ENCODE measurements at places on chromosomes 6 and 20.

- DNase-seq, result no peak
Observed at GRCh38 chr6:100980949-100981348, 99.8 kb upstream of the ASCC3 start.

GRCh38 chr6:52598123-52598823 lies 21.4 kb upstream of the TRAM2 start:
- no peak for DNase-seq

DNA sequence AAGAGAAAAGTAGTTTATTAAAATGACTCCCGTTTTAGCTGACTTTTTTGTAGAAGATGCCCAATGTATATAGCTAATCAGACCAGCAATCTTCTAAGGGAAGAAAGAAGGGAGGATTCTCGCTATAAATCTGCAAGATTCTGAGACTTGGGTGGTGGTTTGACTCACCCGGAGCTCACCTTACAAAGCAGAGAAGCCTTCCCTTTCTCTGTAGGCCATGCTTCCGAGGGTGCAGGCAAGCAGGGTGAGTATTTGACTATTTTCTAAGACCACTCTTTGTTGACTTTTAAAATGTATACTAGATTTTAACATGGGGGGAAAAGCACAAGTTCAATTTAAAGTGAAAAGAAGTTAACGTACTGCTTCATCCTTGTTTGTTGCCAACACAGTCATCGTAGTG lies 2.7 kb downstream of the OLIG3 start:
- no peak for DNase-seq

DNA sequence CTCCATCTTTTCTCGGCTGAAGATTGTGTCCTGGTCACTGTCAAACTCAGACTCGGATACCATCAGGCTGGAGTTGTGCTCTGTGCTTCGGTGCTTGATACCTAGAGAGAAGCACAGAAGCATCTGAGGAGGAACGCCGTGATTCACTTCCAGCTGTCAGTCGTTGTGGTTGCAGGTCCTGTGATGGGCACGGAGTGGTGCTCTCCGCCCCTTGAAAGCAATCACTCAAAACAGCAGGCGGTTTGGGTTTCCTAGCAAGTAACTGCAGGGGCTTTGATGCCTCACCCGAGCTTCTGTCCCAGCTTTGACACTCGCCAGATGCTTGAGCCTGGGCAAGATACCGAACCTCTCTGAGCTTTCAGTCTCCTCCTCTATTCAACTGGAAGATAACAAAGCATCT lies 52.5 kb downstream of the ALDH5A1 start:
- no peak for DNase-seq

- no peak for DNase-seq
Observed at GRCh38 chr20:13717631-13718044, 67.1 kb downstream of the ESF1 start.

GRCh38 chr6:111551521-111552231 lies 54.0 kb downstream of the TRAF3IP2 start:
- DNase-seq, result no peak

DNA sequence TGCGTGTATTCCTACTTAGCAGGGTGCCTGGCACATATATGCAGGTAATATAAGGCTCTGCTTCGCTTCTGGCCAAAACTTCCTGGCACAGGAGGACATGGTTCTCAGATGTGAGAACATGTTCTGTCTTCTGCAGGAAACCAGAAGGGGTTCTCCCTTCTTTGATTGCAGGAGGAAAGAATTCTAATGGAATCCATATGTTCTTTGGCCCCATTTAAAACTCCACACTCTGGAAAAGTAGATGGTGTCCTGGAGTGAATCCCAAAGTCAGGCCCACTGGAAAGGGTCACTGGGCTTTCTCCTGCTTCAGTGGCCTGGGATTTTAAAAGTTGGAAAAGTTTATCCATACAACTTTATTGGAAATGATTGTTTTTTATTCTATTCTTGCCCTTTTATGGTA lies 16.4 kb upstream of the CYP24A1 start:
- DNase-seq, result no peak

- no peak for DNase-seq
Observed at GRCh38 chr6:90497411-90497810, 89.5 kb downstream of the MAP3K7 start.

- no peak for DNase-seq
Observed at GRCh38 chr6:80331522-80331921, 225.1 kb downstream of the BCKDHB start.

DNA sequence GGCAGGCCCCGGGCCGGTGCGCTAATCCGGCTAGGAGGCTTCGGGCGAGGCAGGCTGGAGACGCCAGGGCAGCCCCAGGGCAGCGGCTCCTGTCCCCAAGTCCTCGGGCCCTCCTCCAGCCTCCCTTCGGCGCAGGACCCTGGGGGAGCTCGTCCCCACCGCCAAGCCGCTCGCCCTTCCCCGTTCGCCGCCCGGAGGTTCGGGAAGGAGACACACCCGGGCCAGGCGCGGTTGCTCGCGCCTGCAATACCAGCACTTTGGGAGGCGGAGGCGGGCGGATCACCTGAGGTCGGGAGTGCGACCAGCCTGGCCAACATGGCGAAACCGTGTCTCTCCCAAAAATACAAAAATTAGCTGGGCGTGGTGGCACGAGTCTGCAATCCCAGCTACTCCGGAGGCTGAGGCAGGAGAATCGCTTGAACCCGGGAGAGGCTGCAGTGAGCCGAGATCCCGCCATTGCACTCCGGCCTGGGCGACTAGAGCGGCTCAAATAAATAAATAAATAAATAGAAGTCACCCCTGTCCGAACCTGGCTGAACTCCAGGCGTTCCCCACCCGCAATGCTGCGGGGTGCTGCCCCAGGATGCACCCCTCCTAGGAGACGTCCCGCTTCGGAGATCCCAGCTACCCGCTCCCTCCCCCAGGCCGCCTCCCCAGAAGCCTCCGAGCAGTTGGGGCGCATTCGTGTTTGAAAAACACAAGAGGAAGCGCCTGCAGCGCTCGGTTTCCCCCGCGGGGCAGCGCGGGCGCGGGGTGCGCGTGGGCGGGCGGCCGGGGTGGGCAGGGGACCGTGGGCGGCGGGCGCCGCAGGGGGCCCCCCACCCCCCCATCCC lies 27.5 kb downstream of the SERPINB9 start:
- DNase-seq, result no peak

DNA sequence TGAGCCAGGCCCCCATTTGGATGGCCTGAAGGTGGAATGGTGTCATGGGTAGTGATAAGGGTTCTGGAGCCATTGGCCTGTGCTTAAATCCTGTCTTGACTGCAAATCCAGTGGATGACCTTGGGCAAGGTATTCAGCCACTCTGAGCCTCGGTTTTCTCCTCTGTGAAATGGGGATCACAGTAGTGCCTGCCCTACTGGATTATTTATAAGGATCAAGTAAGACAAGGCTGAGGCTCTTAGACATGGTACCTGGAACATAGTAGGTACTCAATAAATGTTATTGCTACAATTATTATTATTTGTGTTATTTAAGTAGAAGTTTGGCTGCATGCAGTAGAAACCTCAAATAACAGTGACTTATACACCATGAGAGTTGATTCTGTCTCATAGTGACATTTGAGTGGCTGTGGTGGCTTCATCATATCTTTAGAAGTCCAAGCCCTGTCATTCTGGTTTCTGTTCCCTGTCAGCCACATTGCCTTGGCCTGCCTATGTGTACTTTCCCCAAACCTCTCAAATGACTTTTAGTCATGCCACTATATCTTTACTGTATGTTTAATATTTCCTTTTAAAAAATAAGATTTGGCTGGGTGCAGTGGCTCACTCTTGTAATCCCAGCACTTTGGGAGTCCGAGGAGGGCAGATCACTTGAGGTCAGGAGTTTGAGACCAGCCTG lies 37.6 kb upstream of the CHMP4B start:
- no peak for DNase-seq

GRCh38 chr6:116847227-116847626 lies 18.3 kb upstream of the GPRC6A start:
- no peak for DNase-seq

DNA sequence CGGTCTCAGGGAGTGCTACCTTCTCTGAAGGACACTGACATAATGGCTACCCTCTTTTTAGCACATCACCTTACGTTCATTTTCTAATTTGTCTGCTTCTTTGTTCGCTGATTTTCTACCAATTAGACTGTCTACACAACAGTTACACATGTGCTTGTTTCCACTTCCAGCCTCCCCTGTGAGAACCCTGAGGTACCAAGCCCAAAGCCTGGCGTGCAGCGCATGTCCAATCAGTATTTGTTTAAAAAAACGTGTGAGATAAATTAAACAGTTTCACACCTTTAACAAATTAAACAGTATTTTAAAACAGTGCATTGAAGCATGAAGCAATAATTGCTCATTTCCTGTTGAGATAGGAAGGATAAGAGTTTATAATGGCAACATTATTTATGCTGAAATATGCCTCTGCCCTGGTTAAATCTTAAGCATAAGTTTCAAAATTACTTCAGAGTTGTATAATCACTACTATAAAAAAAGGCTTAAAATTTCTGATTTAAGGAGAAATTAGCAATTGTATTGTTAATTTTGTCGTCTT lies 88.9 kb downstream of the MAP3K5 start:
- DNase-seq, result no peak
